ENCODE measurements at places on chromosomes 11 and 22. TPM values are rescaled to one million over a fixed set of nuclear protein-coding genes. Genes with fewer than 3 reads are reported as not detected.

TRIM51G gene
- not detected for polyA plus RNA-seq

TMX2 gene
- 210 TPM for polyA plus RNA-seq

ALDH3B2 gene
- not detected for polyA plus RNA-seq

MMP3 gene
- not detected for polyA plus RNA-seq

OR4C5 gene
- not detected for polyA plus RNA-seq
